ENCODE measurements at places on chromosomes 4 and X. TPM values are rescaled to one million over a fixed set of nuclear protein-coding genes. Genes with fewer than 3 reads are reported as not detected.

- DNase-seq = no peak
These were observed 88.3 kb downstream of the CC2D2A start for GRCh38 chr4:15557786-15558550.

CNKSR2 gene
- total RNA-seq = 7.5 TPM

GRCh38 chrX:118474586-118474985, 21.0 kb upstream of the DOCK11 start:
- DNase-seq = no peak

DNA sequence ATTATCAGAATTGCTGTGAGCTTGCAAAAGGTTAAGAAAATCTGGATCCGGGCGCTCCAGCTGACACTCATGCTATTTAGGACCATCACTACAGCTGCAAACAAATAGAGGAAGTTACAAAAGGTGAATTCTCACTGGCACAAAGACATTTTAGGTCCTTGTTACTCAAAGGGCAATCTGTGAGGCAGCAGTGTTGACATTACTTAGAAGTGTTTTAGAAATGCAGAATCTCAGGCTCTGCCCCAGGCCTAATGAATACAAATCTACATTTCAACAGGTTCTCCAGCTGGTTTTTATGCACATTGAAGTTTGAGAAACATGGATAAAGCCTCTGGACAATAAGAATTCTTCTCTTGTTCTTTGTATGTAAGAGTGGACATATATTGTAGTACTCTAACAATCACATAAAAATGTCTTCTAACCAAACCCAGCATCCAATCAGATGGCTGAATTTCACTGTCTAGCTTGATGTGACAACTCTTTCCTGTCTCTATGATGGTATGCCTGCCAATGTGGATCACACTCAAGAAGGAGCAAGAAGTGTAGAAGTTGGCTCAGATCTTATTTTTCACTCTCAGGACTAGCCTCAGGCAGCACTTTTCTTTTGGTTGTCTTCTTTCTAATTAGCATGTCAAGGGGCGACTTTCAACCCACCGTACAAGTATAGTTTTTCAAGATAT, 18.8 kb downstream of the SLC7A11 start:
- DNase-seq = no peak

XAGE2 gene
- not detected for total RNA-seq

SEC24B gene
- total RNA-seq = 7.0 TPM

GRPR gene
- total RNA-seq = not detected

GRCh38 chr4:17544831-17545234, 29.9 kb downstream of the CLRN2 start:
- DNase-seq = no peak

- no peak for DNase-seq
These were observed 12.2 kb upstream of the RBPJ start for GRCh38 chr4:26308568-26308967.

- DNase-seq = no peak
These were observed 245.4 kb upstream of the BOD1L1 start for GRCh38 chr4:13872955-13873354.

DNA sequence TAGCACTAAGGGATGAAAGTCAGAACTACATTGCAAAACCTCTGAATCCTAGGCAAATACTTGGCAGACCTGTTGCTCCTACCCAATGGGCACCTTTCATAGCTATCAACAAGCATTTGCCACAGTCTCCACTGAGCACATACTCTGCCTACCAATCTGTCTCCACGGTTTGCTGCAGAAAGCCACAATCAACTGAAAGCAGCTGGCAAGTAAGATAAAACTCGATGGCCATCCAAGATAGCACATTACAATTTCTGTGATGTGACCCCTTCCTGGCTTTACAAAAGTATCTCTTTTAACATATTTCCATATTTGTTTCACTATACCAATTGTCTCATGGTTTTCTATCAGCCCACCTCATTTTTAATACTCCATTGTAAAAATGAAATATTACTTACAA, 1060.5 kb upstream of the INTU start:
- no peak for DNase-seq

TAF7L gene
- total RNA-seq = 0.17 TPM

DNA sequence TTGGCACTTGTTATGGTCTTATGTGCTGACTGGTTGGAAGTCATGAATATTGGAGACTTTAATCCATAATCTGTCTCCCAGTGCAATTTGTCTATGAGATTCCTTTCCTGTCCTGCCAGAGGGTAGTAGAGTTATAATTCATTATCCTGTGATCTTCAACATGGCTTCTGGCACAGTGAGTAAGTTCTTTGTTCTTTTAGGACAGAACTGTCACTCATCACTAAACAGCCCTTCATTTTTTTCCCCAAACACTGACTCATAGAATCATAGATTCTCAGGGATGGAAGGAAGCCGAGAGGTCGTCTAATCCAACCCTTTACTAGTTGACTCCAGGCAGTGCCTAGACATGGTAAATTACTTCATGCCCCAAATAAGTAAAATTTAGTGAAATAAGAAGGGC, 78.4 kb downstream of the LUZP4 start:
- peak; percentile 45 for DNase-seq

GRCh38 chr4:617644-618641, 7.4 kb upstream of the PDE6B start:
- no peak for DNase-seq
